ENCODE measurements at places on chromosomes 7 and 10.

- DNase-seq, result no peak
Observed at GRCh38 chr7:15494711-15495110, 67.1 kb downstream of the AGMO start.

- DNase-seq, result no peak
Observed at GRCh38 chr10:132774902-132775863, 10.8 kb downstream of the NKX6-2 start.

DNA sequence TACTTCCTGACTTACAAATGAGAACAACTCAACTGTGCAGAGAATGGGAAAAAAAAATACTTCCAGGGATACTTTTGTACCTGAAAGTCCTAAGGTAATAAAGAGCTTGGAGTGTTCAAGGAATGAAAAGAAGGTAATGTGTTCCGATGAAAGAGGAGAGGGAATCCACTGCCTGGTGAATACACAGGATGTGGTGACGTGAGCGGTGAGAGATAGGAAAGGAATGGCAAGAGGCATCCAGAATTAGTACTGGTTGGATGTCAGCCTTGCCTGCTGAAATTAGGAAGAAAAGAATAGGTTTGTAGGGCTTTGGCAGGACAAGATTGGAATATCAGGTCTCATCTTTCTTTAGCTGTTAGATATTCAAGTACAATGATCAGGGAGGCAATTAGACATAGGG lies 347.7 kb downstream of the POM121L12 start:
- no peak for DNase-seq

- DNase-seq, result no peak
Observed at GRCh38 chr7:93188870-93189634, 37.2 kb downstream of the HEPACAM2 start.

GRCh38 chr7:140668641-140669040 lies 4.1 kb upstream of the ADCK2 start:
- no peak for DNase-seq

All from stimulated activated CD8-positive, alpha-beta memory T cell treated with anti-CD3 and anti-CD28 coated beads, Interleukin-7, amount 100 ng/mL, for 1 hour (primary cell).